ENCODE measurements at places on chromosomes 2 and 18. TPM values are rescaled to one million over a fixed set of nuclear protein-coding genes. Genes with fewer than 3 reads are reported as not detected.

DNA sequence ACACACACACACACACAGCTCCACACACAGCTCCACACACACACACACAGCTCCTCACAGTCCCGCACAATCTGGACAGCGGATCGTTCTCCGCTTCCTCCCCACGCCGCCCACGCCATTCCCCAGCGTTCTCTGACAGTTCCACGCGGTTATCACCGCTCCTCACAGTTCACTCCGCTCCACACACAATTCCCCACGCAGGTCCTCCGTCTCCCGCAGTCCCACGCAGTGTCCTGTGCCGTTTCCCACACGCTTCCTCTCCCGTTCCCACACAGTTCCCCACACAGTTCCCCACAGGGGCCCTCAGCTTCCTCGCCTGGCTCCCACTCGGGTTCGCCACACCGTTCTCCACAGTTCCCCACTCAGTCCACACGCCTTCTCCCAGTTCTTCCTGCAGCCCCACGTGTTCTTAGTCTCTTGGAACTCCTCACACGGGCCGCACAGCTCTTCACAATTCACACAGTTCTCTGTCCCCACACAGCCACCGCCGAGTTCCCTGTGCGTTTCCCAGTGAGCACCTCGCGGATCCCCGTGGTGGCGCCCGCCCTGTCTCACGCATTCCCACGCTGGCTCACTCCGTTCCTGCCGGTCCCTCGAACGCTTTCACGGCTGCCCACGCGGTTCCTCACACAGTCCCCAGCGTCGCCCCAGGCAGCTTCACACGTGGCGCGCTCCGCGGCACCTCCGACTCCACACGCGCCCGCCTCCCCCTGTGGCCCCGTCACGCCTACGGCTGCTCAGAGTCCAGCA, 38.4 kb downstream of the KIF1A start:
- no peak for DNase-seq

- no peak for DNase-seq
Observed at GRCh38 chr2:147829106-147829505, 15.7 kb upstream of the ACVR2A start.

Gene FAHD2B
- total RNA-seq: 8.7 TPM

Gene MRPL44
- total RNA-seq: 18.9 TPM

DNA sequence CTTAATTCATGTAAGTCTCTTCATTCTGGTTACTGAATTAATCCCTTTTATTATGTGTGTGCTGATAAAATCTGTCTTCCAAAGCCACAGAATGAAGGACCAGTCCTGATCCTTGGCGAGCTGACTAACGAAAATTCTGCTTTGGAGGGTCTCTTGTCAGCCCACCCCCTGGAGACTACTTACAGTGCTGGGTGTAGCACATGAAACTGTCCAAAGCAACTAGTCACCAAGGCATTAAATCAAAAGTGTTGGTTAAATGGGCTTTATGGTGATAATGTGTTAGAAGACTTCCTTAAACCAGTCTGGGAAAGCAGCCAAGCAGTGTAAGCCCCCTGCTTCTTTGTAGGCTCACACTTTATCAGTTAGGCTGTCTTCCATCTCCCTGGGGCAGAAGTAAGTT, 420.2 kb downstream of the SUCLG1 start:
- DNase-seq: no peak

DNA sequence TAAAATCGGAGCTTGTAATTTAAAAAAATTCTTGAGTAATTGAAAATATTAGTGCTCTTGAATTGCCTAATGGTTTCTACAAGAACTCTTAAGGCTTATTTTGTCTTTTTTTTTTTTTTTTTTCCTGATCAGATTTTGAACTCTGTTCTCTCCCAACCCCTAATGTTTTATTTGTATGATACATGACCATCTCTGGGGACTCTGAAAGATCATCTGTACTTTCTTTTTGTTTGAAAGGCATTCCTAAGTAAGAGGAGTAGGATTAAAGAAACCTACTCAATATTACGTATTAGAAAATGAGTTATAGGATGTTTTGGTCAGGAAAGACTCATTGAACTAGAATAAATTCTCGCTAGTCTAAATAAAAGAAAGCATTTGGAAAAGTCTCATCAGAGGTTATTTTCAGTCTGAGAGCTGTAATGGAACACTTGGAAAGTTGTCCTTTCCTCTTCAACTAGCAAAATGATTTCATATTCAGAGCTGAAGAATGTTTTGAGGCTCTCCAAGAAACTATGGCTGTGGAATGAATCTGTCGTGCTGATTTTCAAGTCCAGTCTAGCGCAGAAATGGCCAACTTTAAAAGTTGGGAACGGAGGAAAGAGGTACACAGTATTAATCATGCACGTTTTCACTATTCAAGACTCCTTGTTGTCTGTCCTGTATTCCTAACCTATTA, 182.7 kb downstream of the PRPF40A start:
- no peak for DNase-seq

Gene SIGLEC15
- not detected for total RNA-seq

- no peak for DNase-seq
Observed at GRCh38 chr2:215107216-215108056, 31.0 kb downstream of the ABCA12 start.

GRCh38 chr2:106343274-106343673, 124.9 kb downstream of the RGPD3 start:
- DNase-seq: no peak

GRCh38 chr2:31297751-31298150, 63.8 kb downstream of the EHD3 start:
- DNase-seq: no peak

DNA sequence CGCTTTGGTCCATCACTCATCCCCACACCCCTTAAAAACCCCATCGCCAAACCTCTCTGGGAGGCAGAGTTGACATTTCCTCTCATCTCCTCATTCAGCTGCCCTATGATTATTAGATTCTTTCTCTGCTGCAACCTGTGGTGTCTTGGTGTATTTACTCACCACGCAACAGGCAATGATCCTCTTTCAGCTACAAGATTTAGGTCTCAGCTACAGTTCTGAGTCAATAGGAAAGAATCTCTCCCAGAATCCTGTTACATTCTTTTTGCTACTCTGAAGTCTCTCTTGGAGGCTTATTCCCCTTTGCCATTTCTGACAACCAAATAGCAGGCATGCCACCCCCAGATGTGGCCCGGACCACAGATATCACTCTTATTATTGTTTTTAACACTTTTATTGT, 468.3 kb upstream of the GYPC start:
- DNase-seq: no peak

GRCh38 chr2:62305421-62306176, 109.7 kb downstream of the B3GNT2 start:
- DNase-seq: no peak

GRCh38 chr2:88016960-88017779, 823 bp upstream of the RNU2-63P start:
- DNase-seq: no peak

All from esophagus squamous epithelium (tissue), 5 donors.